Cerebellum (tissue), 4 donors: ENCODE measurements at places on chromosomes 13 and 19.

- no peak for DNase-seq
These were observed 10.8 kb upstream of the HOMER3 start for GRCh38 chr19:18951721-18952281.

GRCh38 chr13:39317291-39317690, 279.0 kb downstream of the NHLRC3 start:
- DNase-seq: peak; percentile 28

GRCh38 chr19:43300206-43300605, 30.9 kb upstream of the PSG9 start:
- no peak for DNase-seq

- DNase-seq: no peak
These were observed 636 bp upstream of the RB1 start for GRCh38 chr13:48302871-48303358.

GRCh38 chr19:11478167-11479089, 2.4 kb downstream of the ELAVL3 start:
- DNase-seq: no peak

GRCh38 chr13:26695891-26696311, 64.7 kb downstream of the GPR12 start:
- DNase-seq: no peak

- no peak for DNase-seq
These were observed 61.8 kb downstream of the WDFY2 start for GRCh38 chr13:51645761-51646670.
